Occipital lobe (tissue), 3 donors: ENCODE measurements at places on chromosomes 16 and 17. TPM values are rescaled to one million over a fixed set of nuclear protein-coding genes. Genes with fewer than 3 reads are reported as not detected.

The KRT17 gene
- 0.31 TPM for total RNA-seq

DNA sequence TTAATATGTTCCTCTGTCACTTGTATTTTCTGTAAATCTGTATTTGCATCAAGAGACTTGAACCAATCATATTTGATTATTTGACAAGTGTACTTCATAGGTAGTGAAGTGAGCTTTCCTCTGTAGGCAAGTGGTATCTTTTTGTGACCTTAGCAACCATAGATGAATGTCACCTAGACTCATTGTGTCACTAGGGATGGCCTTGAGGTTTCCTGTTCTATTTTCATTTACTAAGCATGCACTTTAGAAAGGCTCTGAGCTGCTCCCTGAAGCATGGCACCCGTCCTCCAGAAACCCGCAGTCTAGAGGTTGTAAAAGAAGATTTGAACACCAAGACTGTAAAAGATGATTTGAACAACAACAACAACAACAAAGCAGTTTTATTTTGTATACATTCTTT lies 151.7 kb downstream of the PRKCB start:
- no peak for DNase-seq

- DNase-seq, result no peak
Observed at GRCh38 chr17:77163511-77164280, 22.9 kb downstream of the SEC14L1 start.

GRCh38 chr16:54477714-54478113 lies 191.1 kb upstream of the IRX3 start:
- DNase-seq, result no peak

- DNase-seq, result no peak
Observed at GRCh38 chr16:66295213-66295612, 71.3 kb upstream of the CDH5 start.

- DNase-seq, result no peak
Observed at GRCh38 chr17:59391021-59391420, 59.6 kb downstream of the YPEL2 start.

- peak; percentile 20 for DNase-seq
Observed at GRCh38 chr17:66602659-66603384, 232.1 kb upstream of the CACNG5 start.

The ABHD15 gene
- total RNA-seq, result 0.78 TPM

The KRTAP4-3 gene
- not detected for total RNA-seq

- peak; percentile 87 for DNase-seq
Observed at GRCh38 chr17:2029911-2030778, at the start of gene DPH1. Gene DPH1 (plus strand): TSS chr17:2030153. CDS start chr17:2030170, 17 bp downstream.

The KRTAP17-1 gene
- not detected for total RNA-seq

The CCDC40 gene
- total RNA-seq, result 5.0 TPM

DNA sequence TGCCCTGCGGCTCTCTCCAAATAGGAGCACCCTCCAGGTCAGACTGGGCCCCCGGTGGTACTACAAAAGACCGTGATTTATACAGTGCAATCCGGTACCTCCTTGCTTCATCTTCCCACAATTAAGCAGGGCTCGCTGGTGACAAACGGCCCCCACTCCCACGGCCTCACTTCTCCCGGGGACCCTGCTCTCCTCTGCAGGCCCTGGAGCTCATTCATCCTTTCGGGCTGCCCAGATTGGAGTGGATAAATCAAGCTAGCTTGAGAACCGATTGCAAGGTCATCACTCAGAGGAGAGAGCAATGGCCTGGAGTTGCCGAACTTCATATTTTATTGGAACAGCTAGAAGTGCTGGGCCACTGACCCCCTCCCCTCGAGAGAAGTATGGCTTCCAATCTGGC lies 193.5 kb upstream of the IRX6 start:
- no peak for DNase-seq

DNA sequence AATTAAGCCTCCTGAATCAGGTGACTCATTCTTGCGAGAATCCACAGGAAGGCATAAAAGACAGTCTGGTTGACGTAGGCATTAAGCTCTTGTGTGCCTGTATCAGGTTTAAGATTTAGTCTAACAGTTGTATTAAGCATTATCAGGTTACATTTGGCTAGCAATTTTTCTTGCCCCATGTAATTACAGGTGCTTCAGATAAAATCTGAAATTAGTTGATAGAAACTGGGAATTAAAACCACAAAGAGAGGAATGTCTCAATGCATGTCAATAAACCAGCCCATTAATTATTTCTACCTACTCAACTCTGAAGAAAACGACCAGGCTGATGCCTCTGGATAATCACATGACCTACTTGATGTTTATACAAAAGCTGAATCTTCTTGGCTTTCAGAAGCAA lies 217.2 kb downstream of the CA10 start:
- no peak for DNase-seq

The KLHL10 gene
- total RNA-seq, result not detected

The KRTAP4-1 gene
- not detected for total RNA-seq

DNA sequence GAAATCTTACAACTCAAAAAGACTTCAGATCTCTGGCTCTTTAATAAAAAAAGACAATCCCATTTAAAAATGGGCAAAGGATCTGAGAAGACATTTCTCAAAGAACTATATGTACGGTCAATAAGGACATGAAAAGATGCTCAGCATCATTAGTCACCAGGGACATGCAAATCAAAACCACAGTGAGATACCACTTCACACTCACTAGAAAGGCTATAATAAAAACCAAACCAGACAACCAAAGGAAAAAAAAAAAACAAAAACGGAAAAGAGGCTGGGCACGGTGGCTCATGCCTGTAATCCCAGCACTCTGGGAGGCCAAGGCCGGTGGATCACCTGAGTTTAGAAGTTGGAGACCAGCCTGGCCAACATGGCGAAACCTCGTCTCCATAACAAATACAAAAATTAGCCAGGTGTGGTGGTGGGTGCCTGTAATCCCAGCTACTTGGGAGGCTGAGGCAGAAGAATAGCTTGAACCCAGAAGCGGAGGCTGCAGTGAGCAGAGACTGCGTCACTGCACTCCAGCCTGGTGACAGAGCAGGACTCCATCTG lies 1.7 kb upstream of the NPIPB7 start:
- DNase-seq, result no peak

DNA sequence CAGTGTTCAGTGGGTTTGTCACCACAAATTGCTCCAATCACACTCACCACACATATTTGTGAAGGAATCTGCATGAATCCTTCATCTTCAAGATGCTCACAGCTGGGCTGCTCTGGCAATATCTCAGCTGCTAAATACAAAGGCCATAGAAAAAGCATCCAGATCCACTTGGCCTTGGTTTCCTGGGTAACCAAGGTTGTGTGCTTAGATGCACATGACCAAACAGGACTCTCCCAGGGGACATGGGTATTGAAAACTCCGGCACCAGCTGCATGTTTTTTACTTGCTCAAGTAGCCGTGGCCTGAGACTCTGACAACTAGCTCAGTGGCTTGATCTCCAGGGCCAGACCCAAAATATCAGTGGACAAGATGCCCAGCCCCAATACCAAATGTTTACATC lies 131.3 kb downstream of the CBLN1 start:
- DNase-seq, result no peak

- DNase-seq, result no peak
Observed at GRCh38 chr16:57471209-57471608, 8.7 kb downstream of the POLR2C start.

- no peak for DNase-seq
Observed at GRCh38 chr17:28180449-28180848, 138.0 kb downstream of the NLK start.

- DNase-seq, result no peak
Observed at GRCh38 chr16:65981057-65981456, 385.4 kb upstream of the CDH5 start.

The SPHK1 gene
- total RNA-seq, result 0.78 TPM

The TNFRSF17 gene
- not detected for total RNA-seq

- no peak for DNase-seq
Observed at GRCh38 chr16:1960665-1961630, 1.6 kb downstream of the NDUFB10 start.

DNA sequence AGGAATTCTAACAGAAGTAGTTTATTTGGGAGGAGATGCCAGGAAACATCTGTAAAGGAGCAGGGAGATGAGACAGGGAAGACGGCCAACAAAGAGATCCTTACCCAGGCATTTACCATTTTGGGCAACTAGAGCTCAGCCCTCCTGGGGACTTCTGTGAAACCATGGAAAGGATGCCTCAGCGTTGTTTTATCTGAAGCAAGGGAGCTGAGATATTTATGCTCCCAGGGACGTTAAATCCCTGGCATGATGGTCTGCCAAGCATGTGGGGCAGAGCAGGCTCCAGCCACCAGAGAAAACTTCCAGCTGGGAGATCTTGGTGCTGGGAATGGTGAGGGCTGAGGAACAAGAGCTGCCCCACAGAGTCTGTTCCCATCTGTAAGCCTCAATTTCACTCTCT lies 114.8 kb upstream of the FOXF1 start:
- DNase-seq, result no peak

- no peak for DNase-seq
Observed at GRCh38 chr16:85955566-85955965, 56.6 kb downstream of the IRF8 start.

The SLC47A2 gene
- 1.9 TPM for total RNA-seq

DNA sequence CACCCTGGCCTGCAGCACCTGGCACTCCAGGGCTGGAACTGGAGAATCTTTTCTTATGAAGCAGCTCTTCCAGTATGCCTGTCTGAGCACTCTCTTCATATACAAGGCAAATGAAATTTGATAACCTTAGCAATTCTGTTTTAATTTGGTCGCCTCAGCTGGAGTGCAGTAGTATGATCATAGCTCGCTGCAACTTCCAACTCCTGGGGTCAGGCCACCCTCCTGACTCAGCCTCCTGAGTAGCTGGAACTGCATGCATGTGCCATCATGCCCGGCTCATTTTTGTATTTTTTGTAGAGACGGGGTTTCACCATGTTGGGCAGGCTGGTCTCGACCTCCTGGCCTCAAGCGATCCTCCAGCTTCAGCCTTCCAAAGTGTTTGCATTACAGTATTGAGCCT lies 140.8 kb upstream of the CHMP6 start:
- DNase-seq, result no peak

- no peak for DNase-seq
Observed at GRCh38 chr16:72198771-72199201, 26.8 kb upstream of the PMFBP1 start.

DNA sequence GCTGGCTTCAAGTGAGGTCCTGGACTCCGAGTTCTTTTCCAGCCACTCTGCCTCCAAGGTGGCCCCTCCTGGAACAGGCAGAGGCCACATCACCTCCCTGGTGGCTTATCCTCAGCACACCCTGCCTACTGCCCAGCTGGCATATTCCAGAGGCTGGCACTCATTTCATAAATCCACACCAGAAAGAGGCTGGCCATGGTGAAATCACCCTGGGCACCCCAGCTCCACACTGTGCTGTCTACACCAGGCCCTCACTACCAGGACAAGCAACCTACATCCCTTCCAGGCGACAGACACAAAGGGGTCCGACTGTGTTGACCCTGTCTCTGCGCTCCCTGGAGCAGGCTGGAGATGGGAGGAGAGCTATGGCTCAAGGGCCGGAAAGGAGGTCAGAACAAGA lies 100.2 kb downstream of the C16orf78 start:
- DNase-seq, result no peak

The ATXN2L gene
- 19.2 TPM for total RNA-seq

DNA sequence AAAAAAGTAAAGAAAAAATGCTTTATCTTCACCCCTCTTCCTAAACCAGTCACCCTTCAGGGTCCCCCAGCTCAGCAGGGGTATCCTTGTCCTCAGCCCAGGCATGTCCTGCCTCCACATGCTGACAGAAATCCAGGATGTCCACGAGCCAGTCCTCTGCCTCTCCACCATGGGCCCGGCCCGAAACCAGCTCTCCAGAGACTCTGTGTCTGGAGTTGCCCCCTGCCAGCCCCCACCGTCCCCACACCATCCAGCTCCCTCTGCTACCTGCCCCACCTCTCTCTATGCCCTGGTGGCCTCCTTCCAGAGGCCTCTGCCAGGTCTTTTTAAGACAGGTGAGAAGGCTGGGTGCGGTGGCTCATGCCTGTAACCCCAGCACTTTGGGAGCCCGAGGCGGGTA lies 66.4 kb upstream of the PLCG2 start:
- no peak for DNase-seq

DNA sequence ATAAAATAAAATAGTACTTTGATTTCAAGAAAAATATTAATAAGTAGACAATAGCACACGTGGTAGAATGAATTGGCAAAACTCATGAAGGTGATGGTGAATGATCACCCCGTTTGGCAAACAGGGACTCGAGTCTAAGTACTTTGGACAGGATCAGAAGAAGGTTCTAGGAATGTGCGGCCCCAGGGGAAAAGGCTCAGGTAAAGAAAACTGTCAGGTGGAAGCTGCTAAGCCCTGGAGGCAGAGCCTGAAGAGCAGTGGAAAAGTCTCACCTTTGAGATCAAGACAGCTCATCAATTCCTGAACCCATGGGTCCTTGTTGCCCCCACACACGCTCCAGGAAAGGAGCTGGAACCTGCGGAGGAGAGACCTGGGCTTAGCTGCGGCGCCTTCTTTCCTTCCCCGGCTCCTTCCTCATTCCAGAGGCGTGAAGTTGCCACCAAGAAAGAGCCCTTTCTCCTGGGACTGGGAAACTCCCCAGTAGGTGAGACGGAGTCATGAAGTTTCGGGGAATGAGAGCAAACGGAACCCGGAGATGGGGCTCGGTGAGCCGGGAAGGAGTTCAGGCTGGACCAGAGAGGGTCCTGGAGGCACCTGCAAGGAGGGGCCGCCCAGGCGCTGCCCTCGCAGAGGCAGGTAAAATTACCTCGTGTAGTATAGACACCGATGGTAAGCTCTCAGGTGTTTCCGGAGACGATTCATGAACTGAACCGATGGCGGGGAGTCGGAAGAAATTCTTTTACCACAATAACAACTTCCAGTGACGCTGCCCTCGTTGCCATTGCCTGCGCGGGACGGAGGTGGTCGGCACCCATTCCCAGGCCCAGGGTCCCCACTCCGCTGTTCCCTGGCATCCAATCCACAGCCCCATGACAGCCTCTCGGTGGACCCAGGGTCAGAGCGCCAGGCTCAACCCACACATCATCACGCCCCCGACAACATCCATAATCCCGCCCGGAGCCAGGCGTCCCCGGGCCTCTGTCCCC lies 1.2 kb upstream of the ZMYND15 start:
- no peak for DNase-seq

The TBC1D3C gene
- total RNA-seq, result not detected

DNA sequence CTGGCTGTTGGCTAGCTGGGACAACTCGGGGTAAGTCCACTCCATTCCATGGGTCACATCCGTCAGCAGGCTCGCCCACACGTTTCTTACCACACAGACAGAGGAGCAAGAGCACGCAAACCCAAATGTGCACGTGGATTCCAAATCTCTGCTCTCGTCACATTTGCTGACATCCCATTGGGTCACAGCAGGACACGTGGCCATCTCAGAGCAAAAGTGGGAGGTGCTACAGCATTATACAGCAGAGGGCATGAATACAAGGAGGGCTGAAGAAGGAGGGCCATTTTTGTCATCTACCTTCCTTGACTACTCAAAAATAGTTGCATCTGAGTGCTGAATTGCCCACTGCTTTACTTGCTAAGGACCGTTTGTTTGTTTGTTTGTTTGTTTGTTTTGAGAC lies 84.7 kb downstream of the RBBP6 start:
- no peak for DNase-seq
